ENCODE measurements at places on chromosomes 4 and X.
A peak's percentile ranks its signal among the peaks of the same experiment; 100 is the strongest.

- DNase-seq = no peak
These were observed 83.1 kb upstream of the FTHL17 start for GRCh38 chrX:31154946-31155345.

DNA sequence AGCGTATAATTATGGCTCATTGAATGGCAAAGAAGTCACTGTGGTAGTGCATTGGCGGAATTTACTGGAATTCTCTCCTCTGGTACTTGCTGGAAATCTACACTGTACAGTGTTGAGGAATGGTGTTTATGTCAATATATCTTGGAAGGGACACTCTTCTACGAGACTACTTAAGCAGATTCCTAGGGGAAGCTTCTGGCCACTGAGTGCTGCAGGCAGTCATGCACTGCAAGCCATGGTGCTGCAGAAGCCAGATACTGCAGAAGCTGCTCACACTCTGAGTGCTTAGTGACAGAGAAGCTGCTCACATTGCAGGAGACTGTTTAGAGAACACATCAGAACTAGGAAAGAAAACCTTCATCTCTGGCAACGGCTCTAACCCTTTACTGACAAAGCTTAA is 725.0 kb downstream of the CCSER1 start:
- DNase-seq = peak; percentile 21

- no peak for DNase-seq
These were observed 461.7 kb downstream of the PCDH18 start for GRCh38 chr4:137070614-137071013.

DNA sequence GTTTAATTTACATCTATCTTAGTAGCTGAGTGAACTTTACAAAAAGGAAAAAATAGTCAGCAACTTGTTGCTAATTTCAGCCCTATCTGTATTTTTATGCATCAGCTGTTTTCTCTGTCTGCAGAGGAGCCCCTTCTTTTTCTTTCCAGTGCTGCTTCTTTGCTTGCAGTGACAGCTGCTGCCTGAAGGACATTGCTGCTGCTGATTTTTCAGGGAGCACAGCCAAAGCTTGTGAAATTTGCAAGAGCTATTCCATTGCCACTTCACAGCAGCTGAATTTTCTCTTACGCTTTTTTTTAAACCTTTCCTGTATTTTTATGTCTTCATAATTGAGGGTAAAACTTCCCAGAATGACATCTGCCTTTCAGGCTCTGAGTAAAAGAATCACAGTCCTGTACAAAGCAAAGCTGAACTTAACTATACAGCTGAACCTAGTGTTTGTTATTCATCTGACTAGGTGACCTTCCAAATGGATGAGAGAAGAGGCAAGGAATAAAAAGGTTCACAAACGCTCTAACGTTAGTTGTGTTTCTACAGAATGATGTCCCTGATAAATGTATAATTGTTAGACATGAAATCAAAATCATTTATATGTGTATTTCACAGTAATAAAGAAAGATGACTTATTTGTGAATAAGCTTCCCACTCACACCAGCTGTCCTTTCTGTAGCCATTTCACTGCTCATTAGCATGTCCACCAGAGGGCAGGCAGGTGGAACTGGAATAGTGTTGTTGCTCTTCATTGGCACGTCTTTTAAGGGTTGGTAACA is 541.4 kb downstream of the ADGRL3 start:
- peak; percentile 43 for DNase-seq

- DNase-seq = no peak
These were observed 20.2 kb downstream of the APLN start for GRCh38 chrX:129634541-129634940.

GRCh38 chr4:154732669-154733068 is 11.1 kb upstream of the LRAT start:
- no peak for DNase-seq

GRCh38 chrX:133005042-133005441 is 46.6 kb upstream of the HS6ST2 start:
- no peak for DNase-seq

GRCh38 chr4:125459531-125459930 is 144.8 kb downstream of the FAT4 start:
- DNase-seq = no peak

- DNase-seq = no peak
These were observed at the start of gene DAPP1 for GRCh38 chr4:99816545-99817308. Gene DAPP1, plus strand, starts transcription at chr4:99816827. Its CDS starts 87 bp downstream, at chr4:99816914.

Measured in WERI-Rb-1 (cell line).